ENCODE measurements at places on chromosomes 6 and 20.

DNA sequence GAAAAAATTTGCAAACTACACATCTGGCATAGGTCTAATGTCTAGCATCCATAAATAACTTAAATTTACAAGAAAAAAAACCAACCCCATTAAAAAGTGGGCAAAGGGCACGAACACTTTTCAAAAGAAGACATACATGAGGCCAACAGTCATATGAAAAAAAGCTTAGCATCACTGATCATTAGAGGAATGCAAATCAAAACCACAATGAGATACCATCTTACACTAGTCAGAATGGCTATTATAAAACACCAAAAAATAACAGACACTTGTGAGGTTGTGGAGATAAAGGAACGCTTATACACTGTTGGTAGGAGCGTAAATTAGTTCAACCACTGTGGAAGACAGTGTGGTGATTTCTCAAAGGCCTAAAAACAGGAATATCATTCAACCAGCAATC lies 33.7 kb upstream of the EPB41L2 start:
- DNase-seq: no peak

- DNase-seq: no peak
Measured at GRCh38 chr20:358891-359555, 12.1 kb downstream of the NRSN2 start.

DNA sequence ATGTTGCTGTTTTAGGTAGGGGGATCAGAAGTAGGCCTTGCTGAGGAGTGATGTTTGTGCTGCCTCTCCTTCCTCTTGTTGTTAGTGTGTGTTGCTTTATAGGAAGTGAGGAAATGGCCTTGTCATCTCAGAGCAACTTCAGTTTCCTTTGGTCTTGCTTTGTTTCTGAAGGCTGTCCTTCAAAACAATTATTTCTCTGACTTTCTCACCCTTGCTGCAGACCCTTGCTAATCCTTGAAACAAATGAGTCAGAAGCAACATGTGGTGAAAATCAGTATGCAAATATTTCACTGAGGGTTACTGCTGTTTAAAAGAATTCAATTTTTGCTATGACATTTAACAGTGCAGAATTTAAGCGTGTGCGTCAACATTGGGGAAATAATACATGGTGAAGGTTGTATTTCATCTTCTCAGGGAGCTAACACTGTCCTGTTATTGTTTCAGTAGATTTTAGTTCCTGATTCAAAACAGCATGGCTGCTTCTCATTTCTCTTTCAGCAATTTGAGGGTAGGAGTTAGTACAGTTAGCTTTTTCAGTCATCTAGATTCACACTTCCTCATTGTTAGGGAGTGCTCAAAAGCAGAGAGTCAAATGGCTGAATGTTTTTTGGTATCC lies 13.8 kb downstream of the RNF144B start:
- no peak for DNase-seq

GRCh38 chr20:47872341-47872740 lies 87.1 kb upstream of the SULF2 start:
- no peak for DNase-seq

GRCh38 chr6:41821266-41821665 lies 33.8 kb downstream of the TOMM6 start:
- no peak for DNase-seq

GRCh38 chr20:43459022-43459942 lies 1.6 kb downstream of the SRSF6 start:
- DNase-seq: peak; percentile 25

All from large intestine (tissue), 12 donors.